ENCODE measurements at places on chromosomes 3 and 15. TPM values are rescaled to one million over a fixed set of nuclear protein-coding genes. Genes with fewer than 3 reads are reported as not detected.

The GASK1A gene
- 0.18 TPM for total RNA-seq

The GP5 gene
- not detected for total RNA-seq

The CPNE4 gene
- 0.54 TPM for total RNA-seq

DNA sequence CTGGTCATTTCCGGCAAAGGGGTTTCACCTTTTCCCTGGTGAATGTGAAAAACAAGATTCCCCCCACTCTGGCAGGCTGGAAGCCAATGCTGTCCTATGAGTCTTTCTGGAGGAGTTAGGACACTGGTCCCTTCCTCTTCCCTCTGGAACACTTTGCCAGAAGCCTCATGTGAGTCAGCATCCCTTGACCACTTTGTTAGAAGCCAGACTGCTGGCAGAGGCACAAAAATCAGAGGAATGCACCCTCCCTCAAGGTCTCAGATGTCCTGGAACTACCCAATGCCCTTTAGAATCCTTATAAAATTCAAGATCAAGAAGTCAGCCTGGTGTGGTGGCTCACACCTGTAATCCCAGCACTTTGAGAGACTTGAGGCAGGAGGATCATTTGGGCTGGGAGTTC lies 26.6 kb downstream of the ITGB5 start:
- DNase-seq: no peak

DNA sequence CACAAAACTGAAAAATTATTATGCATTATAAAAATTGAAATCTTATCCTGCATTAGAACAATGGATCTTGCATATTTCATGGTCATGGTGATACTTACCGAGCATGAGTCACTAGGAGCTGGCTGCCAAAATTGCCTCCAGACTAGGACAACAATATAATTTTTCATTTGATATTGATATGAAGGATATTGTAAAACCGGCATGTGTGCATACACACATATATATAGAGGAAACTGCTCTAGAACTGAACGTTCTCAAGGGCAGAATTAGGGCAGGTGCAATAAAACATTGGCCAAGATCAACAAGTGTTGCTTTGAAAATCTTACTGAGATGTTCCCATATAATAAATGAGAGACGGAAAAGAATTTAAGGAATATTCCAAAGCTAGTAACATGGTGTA lies 319.4 kb upstream of the POU1F1 start:
- no peak for DNase-seq

- no peak for DNase-seq
Measured at GRCh38 chr3:127734754-127735473, 62.2 kb downstream of the ABTB1 start.

GRCh38 chr3:99965077-99965476 lies 147.4 kb downstream of the CMSS1 start:
- DNase-seq: no peak

DNA sequence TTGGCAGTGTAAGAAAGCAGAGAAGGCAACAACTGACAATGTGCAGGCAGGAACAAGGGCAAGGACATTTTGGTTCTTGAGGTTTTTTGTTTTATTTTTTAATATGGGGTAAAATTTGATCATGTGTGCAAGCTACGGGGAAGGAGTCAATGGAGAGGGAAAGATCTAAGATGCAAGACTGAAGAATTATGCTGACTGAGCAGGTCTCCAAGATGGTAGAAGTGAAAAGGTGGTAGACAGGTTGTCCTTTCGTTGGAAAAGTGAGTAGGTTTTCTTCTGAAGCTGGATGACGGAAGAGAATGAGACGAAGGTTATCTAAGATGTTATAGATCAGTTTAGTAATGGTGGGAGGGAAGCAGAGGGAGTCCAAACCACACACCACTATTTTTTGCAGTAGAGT lies 4.2 kb downstream of the CD47 start:
- DNase-seq: no peak

DNA sequence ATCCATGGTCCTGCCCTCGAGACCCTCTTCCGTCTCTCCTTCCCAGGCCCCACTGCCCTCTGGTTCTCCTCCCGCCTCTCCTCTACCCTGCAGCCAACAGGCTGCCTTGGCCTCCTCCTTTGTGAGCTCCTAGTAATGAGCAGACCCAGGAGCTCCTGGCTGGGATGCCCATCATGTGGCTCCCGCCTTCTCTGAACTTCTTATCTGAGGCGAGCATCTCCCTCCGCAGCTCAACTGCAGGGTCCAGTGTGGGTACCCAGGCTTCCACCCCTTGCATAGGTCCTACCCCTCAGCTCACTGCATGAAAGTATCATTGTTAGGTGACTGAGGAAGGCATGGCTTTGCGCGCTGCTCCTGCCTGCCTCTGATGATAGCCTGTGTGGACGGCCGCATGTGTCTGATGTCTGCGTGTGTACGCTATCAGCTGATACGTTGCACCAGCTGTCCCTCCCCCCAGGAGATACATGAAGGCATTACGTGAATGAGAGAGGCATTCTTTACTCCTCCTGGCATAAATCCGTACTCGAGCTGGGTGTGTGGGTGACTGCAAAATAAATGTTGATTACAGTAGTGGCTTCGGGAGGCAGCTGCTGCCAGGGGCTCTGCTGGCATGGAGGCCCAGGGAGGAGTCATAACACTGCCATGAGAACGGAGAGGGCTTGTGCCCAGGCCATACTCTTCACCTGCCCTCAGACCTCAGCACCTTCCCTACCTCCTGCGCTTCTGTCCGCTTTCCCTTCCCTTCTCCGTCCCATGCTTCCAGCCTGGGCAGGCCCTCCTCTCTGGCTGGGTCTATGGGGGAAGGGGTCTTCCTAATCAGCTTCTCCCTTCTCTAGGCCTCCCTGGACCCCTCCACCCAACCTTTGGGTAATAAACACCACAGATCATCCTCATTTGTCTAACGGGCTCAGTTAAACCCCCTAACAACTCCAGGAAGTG lies 48.8 kb downstream of the ZNF710 start:
- DNase-seq: no peak

The ZXDC gene
- total RNA-seq: 15.3 TPM

The SLC22A13 gene
- total RNA-seq: not detected

GRCh38 chr3:193655831-193656433 lies 62.9 kb downstream of the OPA1 start:
- DNase-seq: no peak

DNA sequence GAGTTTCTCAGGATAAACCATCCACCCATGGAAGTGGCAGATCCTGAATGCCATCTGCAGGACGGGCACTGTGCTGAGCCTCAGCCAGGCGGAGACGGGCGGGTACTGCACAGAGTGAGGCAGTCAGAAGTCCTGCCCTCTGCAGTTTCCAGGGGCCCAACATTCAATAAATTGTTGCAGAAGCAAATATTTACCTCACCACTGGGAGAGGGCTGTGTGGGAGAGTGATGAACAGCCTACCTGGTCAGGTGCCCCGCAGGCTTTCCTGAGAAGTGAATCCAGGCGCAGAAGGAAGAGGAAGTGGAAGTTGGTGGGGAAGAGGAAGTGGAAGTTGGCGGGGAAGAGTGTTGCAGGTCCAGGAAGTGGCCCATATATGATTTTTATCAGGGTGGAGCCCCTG lies 100.8 kb downstream of the SLCO3A1 start:
- no peak for DNase-seq

All from GM12878 (cell line).